ENCODE measurements at places on chromosomes 1 and 21. TPM values are rescaled to one million over a fixed set of nuclear protein-coding genes. Genes with fewer than 3 reads are reported as not detected.

GRCh38 chr21:26965907-26966581 lies 844 bp downstream of the ADAMTS5 start:
- peak; percentile 80 for DNase-seq
- H3K4me3 ChIP-seq: peak overlapping the region; percentile 53
- H3K27me3 ChIP-seq: peaks cover 64% of the 10 kb centered on the region
- H3K36me3 ChIP-seq: no peaks in the 10 kb centered on the region

- H3K36me3 ChIP-seq: no peaks in the 10 kb centered on the region
- H3K4me3 ChIP-seq: no peak overlapping the region
- no peaks in the 10 kb centered on the region for H3K4me1 ChIP-seq
- no peaks in the 10 kb centered on the region for H3K27me3 ChIP-seq
These were observed 74.0 kb downstream of the TLR5 start for GRCh38 chr1:223068900-223069665.

GRCh38 chr1:224828691-224829090 lies 100.8 kb upstream of the DNAH14 start:
- H3K4me3 ChIP-seq: no peak overlapping the region
- H3K36me3 ChIP-seq: no peaks in the 10 kb centered on the region
- H3K27me3 ChIP-seq: no peaks in the 10 kb centered on the region

GRCh38 chr21:45887788-45888187 lies 93.8 kb upstream of the COL6A1 start:
- H3K27me3 ChIP-seq: peaks cover 3% of the 10 kb centered on the region
- H3K4me1 ChIP-seq: no peaks in the 10 kb centered on the region
- DNase-seq: no peak
- no peak overlapping the region for H3K4me3 ChIP-seq
- no peaks in the 10 kb centered on the region for H3K36me3 ChIP-seq
- H3K27ac ChIP-seq: no peak overlapping the region

GRCh38 chr1:8643542-8644536 lies 173.6 kb downstream of the RERE start:
- peaks cover 8% of the 10 kb centered on the region for H3K4me1 ChIP-seq
- H3K27ac ChIP-seq: no peak overlapping the region
- no peak overlapping the region for H3K4me3 ChIP-seq
- no peak for DNase-seq
- no peaks in the 10 kb centered on the region for H3K36me3 ChIP-seq

- no peaks in the 10 kb centered on the region for H3K27me3 ChIP-seq
- no peak overlapping the region for H3K4me3 ChIP-seq
- no peaks in the 10 kb centered on the region for H3K36me3 ChIP-seq
- H3K27ac ChIP-seq: no peak overlapping the region
- DNase-seq: no peak
These were observed 148.5 kb downstream of the PIK3R3 start for GRCh38 chr1:45983967-45984366.

DNA sequence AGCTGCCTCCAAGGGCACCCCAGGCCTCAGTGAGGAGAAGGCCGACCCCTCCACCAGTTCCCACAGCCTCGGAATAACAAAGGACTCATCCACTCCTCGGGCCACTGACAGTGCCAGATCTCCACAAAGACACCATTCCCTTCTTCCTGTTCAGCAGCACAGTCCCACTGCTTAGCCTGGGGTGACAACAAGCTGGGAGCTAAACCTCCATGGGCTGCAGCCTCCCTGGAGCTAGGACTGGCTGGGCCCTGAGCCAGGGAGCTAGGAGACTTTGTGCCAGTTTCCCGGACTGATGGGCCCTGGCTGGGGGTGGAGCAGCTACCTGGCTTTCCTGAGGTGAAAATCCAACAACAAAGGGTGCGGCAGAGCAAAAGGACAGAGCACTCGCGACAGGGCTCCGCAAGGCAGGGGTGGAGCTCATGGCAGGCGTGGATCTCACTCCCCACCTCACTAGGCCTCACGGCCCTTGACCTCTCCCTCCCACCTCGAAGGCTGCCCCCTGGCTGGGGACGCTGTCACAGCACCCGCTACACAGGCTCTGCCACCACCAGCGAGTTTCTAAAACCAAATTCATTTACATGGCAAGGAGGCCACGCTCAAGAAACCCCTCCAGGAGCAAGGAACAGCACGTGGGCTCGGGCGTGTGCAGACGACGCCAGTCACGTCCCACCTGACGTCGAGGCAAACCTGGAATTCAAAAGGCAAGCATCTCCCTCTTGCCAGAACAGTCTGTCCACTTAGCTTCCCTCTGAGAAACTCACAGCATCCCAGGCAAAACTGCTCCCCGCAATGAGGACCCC lies 13.8 kb downstream of the SLC35E2B start:
- H3K36me3 ChIP-seq: no peaks in the 10 kb centered on the region
- H3K27me3 ChIP-seq: no peaks in the 10 kb centered on the region
- H3K27ac ChIP-seq: peak overlapping the region; percentile 46
- no peak for DNase-seq

GRCh38 chr1:10639011-10639774 lies 157.3 kb downstream of the CASZ1 start:
- no peaks in the 10 kb centered on the region for H3K36me3 ChIP-seq
- H3K27me3 ChIP-seq: peaks cover 41% of the 10 kb centered on the region
- H3K27ac ChIP-seq: no peak overlapping the region
- peaks cover 7% of the 10 kb centered on the region for H3K4me1 ChIP-seq
- H3K4me3 ChIP-seq: no peak overlapping the region

DNA sequence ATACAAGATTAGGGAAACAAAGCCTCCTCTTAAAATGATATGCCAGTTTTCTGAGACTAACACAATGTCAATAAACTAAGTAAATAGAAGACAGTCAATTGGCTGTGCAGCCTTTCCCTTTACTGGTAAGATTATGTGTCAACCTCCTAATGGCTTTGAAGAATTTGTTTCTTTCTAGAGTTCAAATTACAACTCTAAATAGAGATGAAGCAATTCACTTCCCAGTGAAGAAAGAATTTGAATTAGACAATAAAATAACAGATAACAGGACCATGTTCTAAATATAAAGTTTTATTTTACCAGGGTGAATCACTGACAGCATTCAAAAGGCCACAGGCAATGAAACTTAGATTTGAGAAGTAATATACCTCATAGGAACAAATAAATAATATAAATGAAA lies 680.3 kb downstream of the PLA2G4A start:
- no peak overlapping the region for H3K27ac ChIP-seq
- no peaks in the 10 kb centered on the region for H3K4me1 ChIP-seq
- H3K36me3 ChIP-seq: no peaks in the 10 kb centered on the region
- no peaks in the 10 kb centered on the region for H3K27me3 ChIP-seq
- DNase-seq: no peak

DNA sequence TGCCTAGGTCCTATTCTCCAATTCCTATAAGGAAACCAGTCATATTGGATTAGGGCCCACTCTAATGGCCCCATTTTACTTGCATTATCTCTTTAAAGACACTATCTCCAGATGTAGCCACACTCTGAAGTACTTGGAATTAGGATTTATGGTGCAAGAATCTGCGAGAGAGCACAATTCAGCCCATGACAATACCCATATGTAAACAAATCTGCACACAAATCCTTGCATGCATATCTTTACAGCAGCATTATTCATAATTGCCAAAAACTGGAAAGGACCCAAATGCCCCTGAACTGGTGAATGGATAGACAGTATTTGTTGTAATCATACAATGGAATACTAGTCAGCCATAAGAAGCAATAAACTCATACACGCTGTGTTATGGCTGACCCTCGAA lies 229.8 kb upstream of the ADAMTS5 start:
- no peak overlapping the region for H3K4me3 ChIP-seq
- no peaks in the 10 kb centered on the region for H3K27me3 ChIP-seq

- no peak overlapping the region for H3K27ac ChIP-seq
- H3K27me3 ChIP-seq: no peaks in the 10 kb centered on the region
- no peaks in the 10 kb centered on the region for H3K36me3 ChIP-seq
- no peak overlapping the region for H3K4me3 ChIP-seq
- no peak for DNase-seq
These were observed 13.5 kb downstream of the CYP4B1 start for GRCh38 chr1:46812065-46812963.

GRCh38 chr1:59994302-59995198 lies 68.0 kb upstream of the CYP2J2 start:
- H3K27me3 ChIP-seq: no peaks in the 10 kb centered on the region
- no peaks in the 10 kb centered on the region for H3K36me3 ChIP-seq
- peaks cover 27% of the 10 kb centered on the region for H3K4me1 ChIP-seq
- DNase-seq: no peak

GRCh38 chr1:92333668-92334067 lies 34.8 kb downstream of the RPAP2 start:
- no peaks in the 10 kb centered on the region for H3K4me1 ChIP-seq
- DNase-seq: no peak
- peaks cover 4% of the 10 kb centered on the region for H3K36me3 ChIP-seq
- H3K27me3 ChIP-seq: no peaks in the 10 kb centered on the region
- no peak overlapping the region for H3K4me3 ChIP-seq

DNA sequence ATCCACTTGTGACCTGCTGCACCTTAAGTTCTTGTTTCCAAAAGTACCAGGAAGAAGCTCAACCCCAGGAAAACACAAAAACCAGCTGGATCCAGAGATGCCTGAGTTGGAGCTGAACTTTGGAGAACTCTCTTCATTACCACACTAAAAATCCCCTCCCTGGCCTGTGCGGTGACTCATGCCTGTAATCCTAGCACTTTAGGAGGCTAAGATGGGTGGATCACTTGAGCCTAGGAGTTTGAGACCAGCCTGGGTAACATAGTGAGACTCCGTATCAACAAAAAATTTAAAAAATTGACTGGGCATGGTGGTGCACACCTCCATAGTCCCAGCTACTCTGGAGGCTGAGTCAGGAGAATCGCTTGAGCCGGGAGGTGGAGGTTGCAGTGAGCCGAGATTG lies 6.2 kb downstream of the MAP1LC3C start:
- no peaks in the 10 kb centered on the region for H3K4me1 ChIP-seq
- peaks cover 4% of the 10 kb centered on the region for H3K27me3 ChIP-seq
- H3K27ac ChIP-seq: no peak overlapping the region
- H3K4me3 ChIP-seq: no peak overlapping the region
- no peaks in the 10 kb centered on the region for H3K36me3 ChIP-seq

DNA sequence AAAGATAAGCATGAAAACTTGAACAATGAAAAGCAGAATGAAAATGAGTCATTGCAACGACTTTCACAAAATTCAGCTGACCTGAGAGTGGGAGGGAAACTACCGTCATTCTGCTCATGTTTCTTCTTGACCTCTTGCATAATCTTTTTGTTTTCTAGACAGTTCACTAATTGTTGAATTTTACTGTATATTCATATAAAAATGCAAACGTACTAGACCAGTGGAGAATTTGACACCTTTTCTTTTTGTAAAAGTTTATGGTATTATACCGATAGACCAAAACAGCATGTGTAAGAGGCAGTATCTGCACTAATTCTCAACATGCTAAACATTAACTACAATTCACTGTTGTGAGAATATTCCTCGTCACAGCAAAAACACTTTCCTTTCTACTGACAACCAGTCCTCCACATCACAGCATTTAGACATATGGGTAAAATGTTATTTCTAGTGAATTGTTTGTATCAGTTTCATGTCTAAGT lies 137.8 kb downstream of the GREM2 start:
- no peak overlapping the region for H3K4me3 ChIP-seq
- no peaks in the 10 kb centered on the region for H3K36me3 ChIP-seq
- no peaks in the 10 kb centered on the region for H3K27me3 ChIP-seq

- H3K4me3 ChIP-seq: no peak overlapping the region
- H3K27me3 ChIP-seq: peaks cover 42% of the 10 kb centered on the region
- no peaks in the 10 kb centered on the region for H3K36me3 ChIP-seq
- H3K27ac ChIP-seq: no peak overlapping the region
- no peaks in the 10 kb centered on the region for H3K4me1 ChIP-seq
These were observed 5.0 kb downstream of the GJB3 start for GRCh38 chr1:34785875-34786470.

- no peak for DNase-seq
- no peaks in the 10 kb centered on the region for H3K27me3 ChIP-seq
- no peaks in the 10 kb centered on the region for H3K36me3 ChIP-seq
These were observed 8.2 kb downstream of the HECTD3 start for GRCh38 chr1:45002650-45003645.

GRCh38 chr1:206575894-206576737 lies 36.1 kb downstream of the EIF2D start:
- H3K27me3 ChIP-seq: no peaks in the 10 kb centered on the region
- no peak overlapping the region for H3K27ac ChIP-seq
- H3K36me3 ChIP-seq: no peaks in the 10 kb centered on the region

DNA sequence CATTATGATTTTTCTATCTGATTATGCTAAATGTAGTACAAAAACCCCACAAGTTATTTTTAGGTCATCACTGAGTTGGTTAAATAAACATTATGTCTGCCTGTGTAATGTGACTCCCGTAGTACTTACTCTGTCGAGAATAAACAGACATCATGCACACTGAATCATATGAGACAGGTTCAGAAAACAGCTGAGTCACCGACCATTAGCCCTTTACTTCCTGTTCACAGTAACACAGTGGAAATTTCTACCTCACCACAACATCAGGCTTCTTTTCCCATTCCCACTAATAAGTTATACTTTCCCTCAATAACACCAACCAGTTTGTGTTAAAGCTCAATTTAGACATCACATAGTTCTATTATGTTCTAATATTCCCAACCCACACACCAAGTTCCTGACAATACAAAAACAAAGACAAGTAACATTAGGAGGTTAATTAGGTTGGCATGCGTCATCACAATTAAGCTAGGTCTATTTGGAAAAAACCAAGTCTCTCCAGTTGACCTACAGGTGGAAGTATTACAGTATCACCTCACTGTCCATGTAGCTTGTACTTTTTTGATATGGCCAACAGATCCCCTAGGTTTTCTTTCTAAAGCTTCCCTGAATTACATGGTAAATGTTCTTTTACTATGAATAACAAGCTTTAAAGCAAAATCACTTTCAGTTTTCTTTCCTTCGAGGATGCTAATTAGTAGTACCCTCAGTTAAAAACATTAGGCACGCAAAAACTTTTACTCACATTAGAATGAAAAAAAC lies 154.2 kb downstream of the EIF4G3 start:
- no peak overlapping the region for H3K27ac ChIP-seq
- no peaks in the 10 kb centered on the region for H3K4me1 ChIP-seq

- no peak overlapping the region for H3K27ac ChIP-seq
- H3K4me1 ChIP-seq: no peaks in the 10 kb centered on the region
- H3K36me3 ChIP-seq: no peaks in the 10 kb centered on the region
- H3K4me3 ChIP-seq: no peak overlapping the region
- H3K27me3 ChIP-seq: no peaks in the 10 kb centered on the region
These were observed 249.5 kb downstream of the TPR start for GRCh38 chr1:186125511-186125910.

The DRAXIN gene
- total RNA-seq: 27.1 TPM

The CRABP2 gene
- 156 TPM for total RNA-seq

The ZNF436 gene
- total RNA-seq: 10.4 TPM

The GJA8 gene
- not detected for total RNA-seq

The CTSS gene
- total RNA-seq: not detected

The OR2T35 gene
- not detected for total RNA-seq

The DOCK7 gene
- total RNA-seq: 92.7 TPM

Data from neural progenitor cell (in vitro differentiated cells).